ENCODE measurements at places on chromosomes 3 and 15. TPM values are rescaled to one million over a fixed set of nuclear protein-coding genes. Genes with fewer than 3 reads are reported as not detected.

TRIM42 gene
- total RNA-seq, result not detected

GASK1A gene
- 7.3 TPM for total RNA-seq

HDC gene
- total RNA-seq, result 12.9 TPM

SCG5 gene
- 1.3 TPM for total RNA-seq

ALG1L2 gene
- total RNA-seq, result 0.82 TPM

GPR62 gene
- 0.09 TPM for total RNA-seq

CCDC33 gene
- total RNA-seq, result 0.63 TPM

EPHB1 gene
- 3.2 TPM for total RNA-seq

ZNF385D gene
- total RNA-seq, result 8.9 TPM

PCOLCE2 gene
- 1.9 TPM for total RNA-seq

CCR3 gene
- total RNA-seq, result not detected

NEIL1 gene
- total RNA-seq, result 42.9 TPM

NR1I2 gene
- 0.38 TPM for total RNA-seq

CNTN3 gene
- 3.8 TPM for total RNA-seq

LRRC3B gene
- 0.19 TPM for total RNA-seq

ABI3BP gene
- 160 TPM for total RNA-seq

DUOXA2 gene
- not detected for total RNA-seq

TLR9 gene
- 0.94 TPM for total RNA-seq

SEMA7A gene
- 3.6 TPM for total RNA-seq

TMC3 gene
- total RNA-seq, result not detected

NANOGP8 gene
- total RNA-seq, result 1.3 TPM

GUCA1C gene
- not detected for total RNA-seq

DUOXA1 gene
- total RNA-seq, result 1.4 TPM

GOLIM4 gene
- 29.9 TPM for total RNA-seq

MYO1E gene
- total RNA-seq, result 198 TPM

TTLL13 gene
- total RNA-seq, result 0.54 TPM

XYLB gene
- total RNA-seq, result 6.0 TPM

All from kidney (tissue), 22 donors.